CD4-positive, alpha-beta T cell (primary cell): ENCODE measurements at places on chromosomes 1 and 21.

- peak; percentile 41 for DNase-seq
Observed at GRCh38 chr1:26862781-26863684, at the start of gene SFN. TSS of gene SFN (plus strand) at chr1:26863149. CDS start at chr1:26863213, 64 bp downstream.

GRCh38 chr1:50812346-50812745, 147.7 kb downstream of the FAF1 start:
- no peak for DNase-seq

- DNase-seq = no peak
Observed at GRCh38 chr1:43492826-43493225, 37.9 kb upstream of the PTPRF start.

DNA sequence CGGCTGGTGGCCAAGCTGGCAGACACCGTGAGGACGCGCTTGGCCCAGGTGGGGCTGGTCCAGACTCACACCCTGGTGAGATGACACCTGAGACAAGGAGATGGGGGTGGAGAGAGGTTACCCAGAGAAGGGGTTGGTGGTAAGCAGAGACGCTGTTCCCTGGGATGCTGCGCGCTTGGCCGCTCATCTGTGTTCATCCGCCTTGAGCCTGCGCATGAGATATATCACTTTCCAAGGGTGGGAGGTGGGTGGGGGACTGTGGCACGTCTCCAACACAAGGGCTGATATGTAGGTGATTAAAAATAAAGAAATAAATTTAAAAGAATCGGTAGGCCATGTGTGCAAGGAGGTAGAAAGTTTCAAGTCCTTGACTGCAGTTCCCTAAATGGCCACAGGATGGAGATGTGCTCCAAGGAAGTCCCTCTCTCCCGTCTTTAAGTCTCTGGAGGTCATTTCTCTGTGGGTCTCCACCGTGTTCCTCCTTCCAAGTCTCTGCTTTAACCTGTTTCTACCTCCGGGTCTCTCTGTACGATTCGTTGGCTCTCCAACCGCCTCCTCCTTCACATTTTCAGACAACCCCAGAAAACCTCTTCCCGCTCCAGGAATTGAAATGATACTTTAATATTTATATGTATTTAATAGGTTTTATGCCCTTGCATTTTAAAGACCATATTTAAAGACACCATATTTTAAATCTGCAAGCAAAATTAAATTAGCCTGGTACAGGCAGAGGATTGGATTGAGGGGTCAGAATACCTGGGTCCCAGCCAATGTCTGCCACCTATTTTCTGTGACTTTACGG, 4.5 kb downstream of the TTC24 start:
- peak; percentile 87 for DNase-seq

- DNase-seq = no peak
Observed at GRCh38 chr1:19070197-19070651, 113.7 kb upstream of the IFFO2 start.

DNA sequence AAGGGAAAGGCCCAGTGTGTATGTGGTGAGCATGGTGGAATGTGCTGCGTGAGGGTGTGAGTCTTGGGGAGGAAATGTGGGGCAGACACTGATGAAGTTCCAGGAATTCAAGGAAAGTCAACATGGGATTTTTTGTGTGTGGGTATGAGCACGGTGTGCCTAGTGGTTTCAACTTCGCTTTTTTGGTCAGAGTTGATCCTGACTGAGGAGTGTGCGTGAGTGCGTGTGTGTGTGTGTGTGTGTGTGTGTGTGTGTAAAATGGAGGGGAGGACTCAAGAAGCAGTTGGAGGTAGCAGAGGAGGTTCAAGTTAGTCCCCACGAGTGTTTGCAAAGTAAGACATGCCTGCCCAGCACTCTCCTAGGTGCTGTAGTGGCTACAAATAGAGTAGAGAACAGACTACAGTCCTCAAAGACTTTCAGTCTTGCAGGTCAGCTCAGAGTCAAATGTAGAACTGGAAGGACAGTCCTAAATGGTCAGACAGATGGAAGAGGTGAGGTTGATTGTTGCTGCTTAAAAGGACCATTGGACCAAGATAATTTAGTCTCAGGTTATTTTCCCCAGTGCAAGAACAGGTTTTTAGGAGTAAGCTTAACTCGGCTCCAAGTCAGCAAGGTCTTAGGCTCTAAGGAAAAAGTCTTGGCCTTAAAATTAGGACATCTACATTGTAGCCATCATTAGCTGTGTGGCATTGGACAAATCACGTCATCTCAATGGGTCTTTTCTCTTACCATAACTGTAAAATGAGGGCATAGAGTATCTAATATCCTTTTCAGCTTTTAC, 25.0 kb downstream of the SLAMF1 start:
- no peak for DNase-seq

DNA sequence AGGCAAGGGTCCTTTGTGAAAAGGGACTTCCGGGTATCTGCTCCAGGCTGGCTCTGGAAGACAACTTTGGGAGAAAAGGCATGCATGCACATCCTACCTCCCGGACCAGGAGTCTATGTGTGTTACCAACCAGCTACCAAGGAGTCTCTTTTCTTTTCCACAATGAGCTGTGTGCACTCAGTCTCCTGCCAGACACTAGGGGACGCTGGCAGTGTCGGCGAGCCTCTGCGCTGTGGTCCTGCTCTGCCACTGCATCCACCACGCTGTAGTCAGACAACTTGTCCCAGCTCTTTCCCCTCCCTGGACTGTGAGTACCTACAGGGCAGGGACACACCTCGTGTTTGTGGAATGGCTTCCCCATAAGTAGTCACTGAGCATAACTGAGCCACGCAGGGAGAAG, 5.1 kb upstream of the SSR2 start:
- DNase-seq = peak; percentile 59

GRCh38 chr1:150970808-150971582, 3.6 kb downstream of the CERS2 start:
- no peak for DNase-seq

GRCh38 chr1:29354511-29355098, 118.3 kb downstream of the PTPRU start:
- DNase-seq = no peak

DNA sequence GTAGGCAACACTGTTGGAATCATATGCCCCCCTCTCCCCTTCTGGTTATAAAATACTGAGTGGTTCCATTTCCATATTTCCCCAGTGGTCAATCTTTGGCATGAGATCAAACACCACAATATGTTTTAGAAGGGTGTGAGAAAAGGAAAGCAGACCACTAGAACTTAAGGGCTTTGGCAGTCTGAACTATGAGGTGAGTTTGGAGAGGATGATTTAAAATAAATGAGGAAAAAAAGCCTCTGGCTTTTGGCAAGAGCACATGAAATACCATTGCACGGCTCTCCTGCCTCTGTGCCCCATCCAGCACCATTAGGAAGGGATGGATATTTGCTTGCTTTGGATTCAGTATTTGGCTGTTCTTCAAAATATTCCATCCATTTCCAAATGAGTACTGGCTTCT, 339.5 kb upstream of the C1orf87 start:
- no peak for DNase-seq

GRCh38 chr1:29197993-29198392, 16.3 kb upstream of the SRSF4 start:
- no peak for DNase-seq

DNA sequence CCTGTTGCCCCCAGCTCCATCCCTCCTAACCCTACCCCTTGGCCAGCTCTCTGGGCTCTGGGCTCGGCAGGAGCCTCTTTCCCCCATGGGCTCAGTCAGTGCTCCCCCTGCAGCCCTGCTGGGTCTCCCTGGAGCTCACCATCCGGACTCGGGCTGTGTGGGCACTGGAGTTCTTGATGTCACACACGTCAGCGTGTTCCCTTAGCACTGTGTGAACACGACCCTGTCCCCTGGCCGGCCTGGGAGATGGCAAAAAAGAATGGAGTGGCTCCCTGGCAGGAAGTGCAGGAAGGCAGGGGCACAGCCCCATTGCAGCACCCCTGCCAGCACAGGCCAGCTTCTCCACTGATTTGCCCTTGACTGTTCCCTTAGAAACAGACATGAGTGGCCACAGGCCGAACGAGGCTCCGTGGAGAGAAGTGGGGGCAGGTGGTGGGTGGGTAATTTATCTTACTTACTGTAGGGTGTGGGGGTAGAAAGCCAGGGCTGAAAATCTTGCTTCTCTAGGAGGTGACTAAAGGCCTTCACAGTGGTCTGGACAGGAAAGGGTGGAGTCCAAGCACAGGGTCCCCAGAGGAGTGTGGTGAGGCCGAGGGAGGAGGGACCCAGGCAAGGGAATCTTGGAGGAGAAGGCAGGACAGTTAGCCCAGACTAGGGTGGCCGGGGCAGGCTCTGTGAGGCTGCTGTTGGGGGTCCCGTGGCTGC, 381.7 kb upstream of the VAMP3 start:
- no peak for DNase-seq

DNA sequence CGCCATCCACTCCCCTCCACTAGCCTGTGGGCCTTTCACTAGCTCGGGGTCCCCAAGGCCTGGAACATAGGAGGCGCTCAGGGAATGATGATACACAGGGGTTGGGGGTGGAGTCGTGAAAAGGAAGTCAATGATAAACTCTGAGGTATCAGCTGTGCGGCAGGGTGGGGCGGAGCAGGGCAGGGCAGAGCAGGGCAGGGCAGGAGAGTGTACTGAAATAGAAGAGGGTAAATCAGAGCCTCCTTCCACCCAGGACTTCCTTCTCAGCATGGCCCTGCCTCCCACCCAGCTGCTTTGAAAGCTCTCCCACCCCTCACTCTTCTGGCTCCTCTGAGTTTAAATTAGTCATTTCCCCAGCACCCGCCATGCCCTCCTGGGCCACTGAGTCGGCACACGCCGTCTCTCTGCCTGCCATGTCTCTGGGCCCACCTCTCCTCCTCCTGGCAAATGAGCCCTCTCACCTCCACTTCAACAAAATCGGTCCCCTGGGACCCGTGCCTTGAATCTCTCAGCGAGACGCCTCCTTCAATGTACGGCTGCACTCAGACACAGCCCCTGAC, 16.9 kb downstream of the CAPZB start:
- DNase-seq = peak; percentile 80

DNA sequence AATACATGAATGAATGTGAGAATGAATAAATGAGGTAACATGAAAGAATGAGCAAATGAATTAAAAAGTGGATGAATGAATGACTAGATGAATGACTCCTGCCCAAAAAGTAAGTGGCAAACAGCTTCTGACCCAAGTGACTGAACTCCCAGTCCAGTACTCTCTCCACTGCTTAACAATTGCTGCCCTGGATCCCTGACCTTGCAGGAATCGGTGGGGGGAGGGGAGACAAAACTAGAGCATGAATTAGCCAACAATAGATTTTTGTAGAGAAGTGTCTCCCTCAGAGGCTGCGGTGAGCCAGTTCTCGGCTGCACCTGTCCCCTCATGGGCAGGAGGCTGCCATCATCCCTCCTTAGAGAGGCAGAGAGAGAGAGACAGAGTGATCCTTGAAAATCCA, 5.9 kb upstream of the GRIK3 start:
- DNase-seq = no peak

DNA sequence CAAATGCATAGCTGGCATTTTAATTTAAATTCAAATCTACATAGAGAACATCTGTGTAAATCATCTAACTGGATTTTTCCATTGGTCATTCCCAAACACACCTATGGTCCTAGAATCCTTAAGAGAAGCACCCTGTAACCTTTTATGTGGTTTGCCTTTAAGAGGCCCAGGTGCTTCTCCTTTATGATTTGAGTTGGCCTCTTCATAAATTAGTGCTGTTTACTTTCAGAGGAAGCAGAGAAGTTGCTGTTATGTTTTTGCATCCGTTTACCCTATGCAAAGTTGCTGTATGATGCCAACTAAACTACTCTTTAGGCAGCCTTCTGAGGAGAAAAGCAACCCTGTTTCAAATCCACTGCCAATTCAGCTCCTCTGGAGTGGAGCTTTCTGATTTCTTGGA, 193.8 kb downstream of the HS2ST1 start:
- DNase-seq = no peak

- DNase-seq = no peak
Observed at GRCh38 chr21:45966791-45967394, 14.7 kb upstream of the COL6A1 start.

- DNase-seq = peak; percentile 85
Observed at GRCh38 chr1:52632732-52633290, at the start of gene SHISAL2A. TSS of gene SHISAL2A (plus strand) at chr1:52633168. CDS start at chr1:52633494, 326 bp downstream.

DNA sequence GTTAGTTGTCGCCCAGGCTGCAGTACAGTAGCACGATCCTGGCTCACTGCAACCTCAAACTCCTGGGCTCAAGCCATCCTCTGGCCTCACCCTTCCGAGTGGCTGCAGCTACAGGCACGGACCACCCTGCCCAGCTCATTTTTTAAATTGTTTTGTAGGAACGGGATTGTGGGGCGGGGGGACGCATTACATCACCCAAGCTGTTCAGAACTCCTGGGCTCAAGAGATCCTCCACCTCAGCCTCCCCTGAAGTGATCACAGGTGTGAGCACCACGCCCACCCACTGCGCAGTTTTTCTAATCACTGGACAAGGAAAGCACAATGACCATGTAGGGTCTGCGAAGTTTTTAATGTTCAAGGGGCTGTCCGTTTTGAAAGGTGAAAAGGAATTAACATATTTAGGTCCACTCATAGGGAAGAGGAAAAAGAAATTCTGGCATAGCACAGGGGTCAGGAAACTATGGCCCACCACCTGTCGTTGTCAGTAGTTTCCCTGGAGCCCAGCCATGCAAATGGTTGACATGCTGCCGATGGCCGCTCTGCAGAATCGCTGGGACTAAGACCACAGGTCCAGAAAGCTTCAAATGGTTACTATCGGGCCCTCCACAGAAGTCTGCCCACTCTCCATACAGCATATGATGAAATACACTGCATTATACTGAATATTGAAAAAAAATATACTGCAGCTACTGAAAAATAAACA, 26.0 kb downstream of the SETD4 start:
- DNase-seq = no peak

GRCh38 chr21:35217504-35218060, 168.5 kb upstream of the RUNX1 start:
- no peak for DNase-seq

DNA sequence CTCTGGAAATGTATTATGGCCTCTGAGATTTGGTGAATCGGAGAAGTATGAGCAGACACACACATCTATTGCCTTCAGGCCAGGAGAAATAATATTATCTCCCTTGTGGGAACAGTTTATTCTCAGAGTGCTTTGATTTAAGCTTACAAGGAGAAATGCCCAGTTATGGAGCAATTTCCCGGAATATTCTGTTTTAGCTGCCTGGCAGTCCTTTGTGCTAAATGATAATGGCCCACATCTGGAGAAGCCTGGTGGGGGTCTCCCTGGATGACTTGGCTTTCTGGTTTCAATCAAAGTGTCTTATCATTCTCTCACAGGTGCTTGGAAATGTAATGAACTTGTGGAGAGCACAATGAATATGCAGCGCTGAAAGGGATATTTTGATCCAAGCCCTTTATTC, 389.6 kb upstream of the USP24 start:
- DNase-seq = no peak

GRCh38 chr1:152756872-152757271, 953 bp upstream of the KPRP start:
- DNase-seq = no peak

DNA sequence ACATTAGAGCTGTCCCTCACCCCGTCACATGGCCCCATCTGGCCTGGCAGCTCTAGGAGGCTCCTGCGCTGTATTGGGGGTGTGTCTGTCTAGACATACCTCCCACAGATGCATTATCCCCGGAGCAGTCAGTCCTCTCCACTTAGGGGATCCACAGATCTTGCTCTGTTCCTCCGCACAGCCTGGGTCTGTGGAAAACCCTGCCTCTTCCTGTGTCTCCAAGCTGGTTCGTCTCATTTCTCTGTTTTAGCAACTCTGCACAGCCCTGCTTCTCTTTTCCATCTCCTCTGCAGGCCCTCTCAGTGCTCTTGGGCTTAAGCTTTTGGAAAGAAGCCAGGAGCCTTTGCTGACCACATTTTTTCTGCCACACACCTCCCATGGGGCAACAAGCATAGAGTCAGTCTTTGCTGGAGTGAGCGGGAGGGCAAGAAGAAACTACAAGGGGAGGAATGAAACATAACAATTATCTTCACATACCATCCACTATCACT, 241.5 kb downstream of the FOXD2 start:
- no peak for DNase-seq
